ENCODE measurements at places on chromosomes 5 and 9. TPM values are rescaled to one million over a fixed set of nuclear protein-coding genes. Genes with fewer than 3 reads are reported as not detected.

The IFNA13 gene
- total RNA-seq: not detected

The IER5L gene
- 6.7 TPM for total RNA-seq

The PAEP gene
- not detected for total RNA-seq

The SVEP1 gene
- not detected for total RNA-seq

The FAM153A gene
- total RNA-seq: 74.4 TPM

The SLC36A2 gene
- total RNA-seq: not detected

GRCh38 chr9:3576328-3576727 lies 50.5 kb upstream of the RFX3 start:
- H3K36me3 ChIP-seq: no peaks in the 10 kb centered on the region
- H3K27ac ChIP-seq: no peak overlapping the region
- no peak overlapping the region for H3K4me3 ChIP-seq
- DNase-seq: no peak
- H3K27me3 ChIP-seq: no peaks in the 10 kb centered on the region

- no peaks in the 10 kb centered on the region for H3K36me3 ChIP-seq
- no peaks in the 10 kb centered on the region for H3K27me3 ChIP-seq
- no peak for DNase-seq
- H3K4me1 ChIP-seq: no peaks in the 10 kb centered on the region
- H3K27ac ChIP-seq: no peak overlapping the region
Observed at GRCh38 chr9:110541950-110542349, 37.6 kb downstream of the SVEP1 start.

GRCh38 chr9:6356441-6356840 lies 28.3 kb downstream of the TPD52L3 start:
- H3K4me1 ChIP-seq: no peaks in the 10 kb centered on the region
- H3K27ac ChIP-seq: no peak overlapping the region
- H3K27me3 ChIP-seq: no peaks in the 10 kb centered on the region
- H3K36me3 ChIP-seq: no peaks in the 10 kb centered on the region
- H3K4me3 ChIP-seq: no peak overlapping the region
- no peak for DNase-seq

GRCh38 chr5:174801798-174802197 lies 77.4 kb downstream of the MSX2 start:
- H3K27ac ChIP-seq: no peak overlapping the region
- no peaks in the 10 kb centered on the region for H3K36me3 ChIP-seq
- no peaks in the 10 kb centered on the region for H3K4me1 ChIP-seq
- DNase-seq: no peak
- H3K4me3 ChIP-seq: no peak overlapping the region

DNA sequence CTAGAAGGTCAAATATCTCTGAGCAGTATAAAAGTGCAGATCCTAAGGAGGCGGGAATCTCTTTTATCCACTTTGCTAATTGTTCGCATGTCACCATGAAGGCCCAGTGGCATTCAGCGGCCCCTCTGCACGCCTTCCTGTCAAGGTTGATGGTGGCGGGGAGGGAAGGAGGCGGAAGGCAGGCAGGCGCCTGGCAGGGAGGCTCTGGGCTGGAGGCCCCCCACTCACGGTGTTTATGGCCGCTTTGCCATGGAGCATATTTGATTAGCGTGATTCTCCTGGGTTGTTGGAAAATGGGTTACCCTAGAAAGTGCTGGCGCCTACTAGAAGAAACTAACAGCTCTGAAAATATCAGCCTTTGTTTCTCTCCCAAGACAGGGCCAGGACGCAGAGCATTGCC lies 209.6 kb downstream of the FSTL4 start:
- no peak overlapping the region for H3K4me3 ChIP-seq
- no peak overlapping the region for H3K27ac ChIP-seq
- no peaks in the 10 kb centered on the region for H3K4me1 ChIP-seq

DNA sequence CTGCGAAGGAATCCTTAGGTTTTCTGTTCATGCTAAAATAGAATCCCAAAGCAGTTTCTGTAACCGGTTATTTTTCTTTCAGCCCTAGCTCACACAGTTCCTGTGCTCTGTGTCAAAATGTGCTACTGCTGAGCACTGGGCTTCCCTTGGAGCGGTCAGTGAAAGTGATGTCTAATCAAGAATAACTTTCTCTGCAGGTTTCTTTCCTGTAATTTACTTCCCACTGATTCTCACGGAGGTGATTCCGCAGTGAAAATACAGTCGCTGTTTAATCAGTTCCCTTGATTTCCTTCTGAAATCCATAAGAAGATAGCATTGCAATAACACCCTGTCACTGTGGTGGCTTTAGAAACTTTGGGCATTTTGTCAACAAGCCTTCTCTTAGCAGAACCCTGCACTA lies 112.0 kb upstream of the ISL1 start:
- H3K36me3 ChIP-seq: no peaks in the 10 kb centered on the region
- H3K27me3 ChIP-seq: no peaks in the 10 kb centered on the region
- H3K4me1 ChIP-seq: no peaks in the 10 kb centered on the region
- no peak for DNase-seq
- H3K27ac ChIP-seq: no peak overlapping the region

- no peaks in the 10 kb centered on the region for H3K27me3 ChIP-seq
- H3K4me3 ChIP-seq: no peak overlapping the region
- no peaks in the 10 kb centered on the region for H3K36me3 ChIP-seq
- H3K27ac ChIP-seq: no peak overlapping the region
Observed at GRCh38 chr9:6614489-6614888, 31.0 kb downstream of the GLDC start.

- H3K27ac ChIP-seq: no peak overlapping the region
- H3K4me3 ChIP-seq: no peak overlapping the region
- no peaks in the 10 kb centered on the region for H3K36me3 ChIP-seq
- no peaks in the 10 kb centered on the region for H3K27me3 ChIP-seq
Observed at GRCh38 chr5:40365342-40366330, 314.1 kb upstream of the PTGER4 start.

- H3K36me3 ChIP-seq: no peaks in the 10 kb centered on the region
- H3K27me3 ChIP-seq: no peaks in the 10 kb centered on the region
- peaks cover 18% of the 10 kb centered on the region for H3K4me1 ChIP-seq
- no peak for DNase-seq
- H3K4me3 ChIP-seq: no peak overlapping the region
- H3K27ac ChIP-seq: no peak overlapping the region
Observed at GRCh38 chr5:107469064-107469463, 201.7 kb downstream of the EFNA5 start.

GRCh38 chr5:137058089-137058488 lies 441.0 kb downstream of the SPOCK1 start:
- H3K4me3 ChIP-seq: no peak overlapping the region
- H3K27ac ChIP-seq: no peak overlapping the region
- no peaks in the 10 kb centered on the region for H3K27me3 ChIP-seq
- H3K4me1 ChIP-seq: no peaks in the 10 kb centered on the region

GRCh38 chr9:79662537-79662956 lies 90.8 kb downstream of the TLE4 start:
- peaks cover 6% of the 10 kb centered on the region for H3K36me3 ChIP-seq
- H3K4me1 ChIP-seq: peaks cover 22% of the 10 kb centered on the region
- no peak overlapping the region for H3K27ac ChIP-seq
- no peak for DNase-seq
- no peaks in the 10 kb centered on the region for H3K27me3 ChIP-seq

DNA sequence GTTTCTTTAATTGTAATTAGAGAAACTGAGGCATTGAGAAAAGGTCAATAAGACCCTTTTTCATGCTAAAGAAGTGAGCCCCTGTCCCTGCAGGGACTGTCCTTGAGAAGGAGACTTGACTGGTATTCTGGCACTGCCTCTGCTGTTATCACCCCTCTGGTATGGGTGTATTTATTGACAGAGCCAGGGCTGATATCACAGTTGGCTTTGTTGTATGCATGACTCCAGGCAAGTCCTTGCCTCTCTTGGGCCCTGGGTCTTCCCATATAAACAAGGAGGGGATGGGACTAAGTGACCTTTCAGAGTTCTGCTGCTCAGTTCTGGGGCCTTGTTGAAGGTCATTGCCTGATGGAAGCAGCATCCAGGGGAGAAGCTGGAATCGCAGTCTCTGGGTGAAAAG lies 71.8 kb upstream of the PPARGC1B start:
- H3K27me3 ChIP-seq: peaks cover 15% of the 10 kb centered on the region
- no peaks in the 10 kb centered on the region for H3K36me3 ChIP-seq
- no peak overlapping the region for H3K27ac ChIP-seq

DNA sequence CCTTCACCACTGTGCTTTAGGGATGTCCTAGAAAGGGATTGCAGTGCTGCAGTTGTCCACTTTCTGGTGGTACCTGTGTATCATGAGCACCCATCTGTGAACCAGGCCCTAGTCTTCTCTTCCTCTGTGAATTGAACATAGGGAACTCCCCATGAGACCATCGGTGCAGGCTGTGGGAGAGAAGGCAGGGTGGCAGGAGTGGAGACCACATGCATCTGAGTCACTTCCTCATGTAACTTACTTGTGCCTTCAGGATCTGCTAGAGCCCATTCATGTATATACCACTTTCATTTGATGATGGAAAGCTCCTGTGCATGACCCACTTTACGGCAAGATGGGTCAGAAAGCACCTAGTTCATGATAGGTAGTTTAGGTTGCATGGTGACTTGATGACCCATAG lies 478.1 kb upstream of the CDH9 start:
- H3K4me1 ChIP-seq: no peaks in the 10 kb centered on the region
- no peaks in the 10 kb centered on the region for H3K36me3 ChIP-seq
- DNase-seq: no peak
- no peaks in the 10 kb centered on the region for H3K27me3 ChIP-seq

DNA sequence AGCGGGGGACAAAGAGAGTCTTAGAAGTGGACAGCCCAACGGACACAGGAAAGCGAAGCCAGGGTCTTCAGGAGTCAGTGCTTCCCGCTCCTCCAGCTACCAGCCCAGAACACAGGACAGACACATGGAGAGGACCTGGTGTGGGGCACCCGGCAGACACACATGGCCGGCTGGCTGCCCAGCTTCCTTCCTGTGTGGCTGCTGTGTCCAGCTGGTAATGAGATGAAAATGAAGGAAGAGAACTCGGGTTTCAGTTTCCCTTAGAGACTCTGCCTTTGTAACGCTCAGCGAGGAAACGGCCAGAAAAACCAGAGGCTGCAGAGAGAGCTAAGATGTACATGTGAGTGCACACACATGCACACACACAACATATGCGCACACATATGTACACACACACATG lies 87.5 kb downstream of the SECISBP2 start:
- DNase-seq: no peak
- no peak overlapping the region for H3K4me3 ChIP-seq
- peaks cover 23% of the 10 kb centered on the region for H3K36me3 ChIP-seq
- no peaks in the 10 kb centered on the region for H3K27me3 ChIP-seq
- peaks cover 19% of the 10 kb centered on the region for H3K4me1 ChIP-seq

- no peak overlapping the region for H3K4me3 ChIP-seq
- H3K36me3 ChIP-seq: no peaks in the 10 kb centered on the region
- DNase-seq: no peak
- no peak overlapping the region for H3K27ac ChIP-seq
- H3K4me1 ChIP-seq: peaks cover 33% of the 10 kb centered on the region
Observed at GRCh38 chr5:138468966-138469539, 3.8 kb downstream of the EGR1 start.

GRCh38 chr5:44565902-44566301 lies 176.7 kb upstream of the FGF10 start:
- no peak overlapping the region for H3K27ac ChIP-seq

DNA sequence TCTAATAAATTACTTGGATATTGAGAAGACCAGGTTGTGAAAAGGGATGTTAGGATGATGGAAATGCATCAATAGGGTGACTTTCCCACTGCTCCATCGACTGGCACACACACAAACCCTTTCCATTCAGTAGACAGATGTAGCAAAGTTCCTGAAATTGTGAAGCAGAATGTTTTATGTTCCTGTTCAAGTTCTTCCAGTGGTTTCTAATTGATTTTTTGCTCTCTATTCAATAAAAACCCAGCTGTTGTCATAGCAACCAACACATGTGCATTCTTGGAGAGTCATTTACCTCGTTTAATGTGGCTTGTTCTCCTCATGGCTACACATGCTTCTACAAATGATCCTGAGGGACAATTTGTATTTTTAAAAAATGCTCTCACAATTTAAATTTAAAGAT lies 244.6 kb downstream of the RAB3C start:
- H3K4me3 ChIP-seq: no peak overlapping the region
- no peak overlapping the region for H3K27ac ChIP-seq
- no peak for DNase-seq
- H3K36me3 ChIP-seq: no peaks in the 10 kb centered on the region
- no peaks in the 10 kb centered on the region for H3K4me1 ChIP-seq
- H3K27me3 ChIP-seq: no peaks in the 10 kb centered on the region

- no peak for DNase-seq
- no peak overlapping the region for H3K27ac ChIP-seq
- H3K27me3 ChIP-seq: no peaks in the 10 kb centered on the region
Observed at GRCh38 chr5:40554813-40555212, 124.9 kb upstream of the PTGER4 start.

DNA sequence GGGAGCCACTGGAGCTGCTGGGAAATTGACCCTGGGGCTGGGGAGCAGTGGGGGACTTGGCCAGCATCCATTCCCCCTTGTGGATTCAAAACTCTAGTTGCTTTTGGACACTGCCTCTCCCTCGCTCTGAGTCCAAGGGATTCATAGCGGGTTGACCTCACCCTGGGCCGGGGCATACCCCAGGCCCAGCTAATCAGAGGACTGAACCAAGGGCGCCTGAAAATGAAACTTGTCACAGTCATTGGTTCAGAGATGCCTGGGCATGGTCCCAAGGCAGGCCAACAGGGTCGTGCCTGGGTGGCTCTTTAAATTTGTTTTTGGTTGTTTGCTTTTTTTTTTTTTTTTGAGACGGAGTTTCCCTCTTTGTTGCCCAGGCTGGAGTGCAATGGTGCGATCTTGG lies 22.6 kb downstream of the STK10 start:
- no peak overlapping the region for H3K4me3 ChIP-seq
- H3K36me3 ChIP-seq: peaks cover 65% of the 10 kb centered on the region
- no peaks in the 10 kb centered on the region for H3K27me3 ChIP-seq
- peaks cover 33% of the 10 kb centered on the region for H3K4me1 ChIP-seq
